Effector CD8-positive, alpha-beta T cell (primary cell): ENCODE measurements at places on chromosomes 6 and 20.

DNA sequence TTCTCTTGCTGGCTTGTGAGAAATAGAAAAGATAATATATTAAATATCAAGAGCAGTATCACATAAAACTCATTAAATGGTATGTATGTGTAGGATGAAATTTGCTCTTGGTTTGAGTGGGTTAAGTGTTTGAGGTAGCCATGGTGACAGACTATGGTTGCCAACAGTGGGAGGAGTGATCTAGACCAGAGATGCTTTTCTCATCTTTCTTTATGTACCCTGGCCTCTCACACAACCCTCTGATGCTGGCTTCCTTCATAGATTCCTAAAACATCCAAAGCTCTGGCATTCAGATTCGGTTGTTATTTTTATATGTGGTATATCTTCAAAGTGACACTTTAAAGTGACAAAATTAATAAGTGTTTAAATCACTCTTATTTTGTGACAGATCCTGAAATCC lies 9.0 kb upstream of the MLIP start:
- DNase-seq = no peak

DNA sequence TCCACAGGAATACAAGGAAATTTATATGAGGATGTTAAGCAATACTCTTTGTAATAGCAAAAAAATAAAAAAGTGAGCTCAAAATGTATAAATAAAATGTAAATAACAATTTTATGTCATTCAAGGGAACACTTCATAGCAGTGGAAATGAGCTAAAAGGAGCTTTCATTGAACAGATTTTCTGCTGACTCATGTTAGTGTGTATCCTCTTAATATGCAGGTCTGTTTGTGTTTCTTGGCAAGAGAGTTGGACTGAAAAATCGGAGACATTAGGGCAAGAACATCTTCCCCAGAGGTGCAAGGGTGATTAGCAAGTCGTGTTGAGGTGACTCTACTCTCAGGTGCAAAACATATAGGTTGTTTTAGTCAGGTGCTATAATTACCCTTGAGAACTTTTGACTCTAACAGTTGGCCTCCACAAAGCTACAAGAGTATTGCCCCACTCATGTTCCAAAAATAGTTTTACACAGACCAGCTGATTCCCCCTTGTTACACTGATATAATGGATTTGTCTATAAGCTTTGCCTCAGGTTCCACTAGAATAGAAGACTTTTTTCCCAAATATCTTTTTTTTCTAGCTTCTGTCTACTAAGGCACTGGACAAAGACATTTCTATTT lies 702.9 kb downstream of the TENT5A start:
- DNase-seq = no peak

DNA sequence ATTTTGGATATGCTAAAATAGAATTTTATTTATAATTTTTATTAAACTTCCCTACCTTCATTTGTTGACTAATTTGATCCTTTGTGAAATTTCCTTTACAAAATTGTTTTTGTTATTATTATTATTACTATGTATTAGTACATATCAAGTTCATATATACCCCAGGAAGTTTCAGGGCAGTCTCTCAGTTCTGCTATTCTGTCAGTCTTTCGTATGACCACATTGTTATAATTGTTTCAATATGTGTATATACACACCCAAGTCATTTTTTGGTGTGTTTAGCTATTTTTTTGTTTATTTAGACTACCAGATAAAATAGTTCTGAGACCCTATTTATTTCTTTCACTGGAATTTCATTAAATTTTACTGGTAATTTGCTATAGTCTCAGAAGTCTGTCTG lies 72.1 kb downstream of the NKAIN2 start:
- DNase-seq = no peak

DNA sequence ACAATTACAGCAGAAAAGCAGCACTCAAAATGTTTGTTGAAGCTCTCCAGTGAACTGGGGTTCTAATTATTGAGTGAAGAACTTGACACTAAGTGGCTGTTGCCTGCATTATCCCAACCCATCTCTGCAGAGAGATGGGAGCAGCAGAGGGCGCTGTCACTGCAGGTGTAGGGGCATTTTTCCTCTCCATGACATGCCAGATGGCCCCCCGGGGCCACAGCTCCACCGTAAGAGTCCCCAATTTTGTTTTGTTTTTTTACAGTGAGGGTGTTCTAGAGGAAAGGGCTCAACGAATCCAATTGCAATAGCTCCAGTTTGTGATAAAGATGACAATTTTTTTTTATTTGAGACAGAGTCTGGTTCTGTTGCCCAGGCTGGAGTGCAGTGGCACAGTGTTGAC lies 1.9 kb upstream of the FUCA2 start:
- no peak for DNase-seq

DNA sequence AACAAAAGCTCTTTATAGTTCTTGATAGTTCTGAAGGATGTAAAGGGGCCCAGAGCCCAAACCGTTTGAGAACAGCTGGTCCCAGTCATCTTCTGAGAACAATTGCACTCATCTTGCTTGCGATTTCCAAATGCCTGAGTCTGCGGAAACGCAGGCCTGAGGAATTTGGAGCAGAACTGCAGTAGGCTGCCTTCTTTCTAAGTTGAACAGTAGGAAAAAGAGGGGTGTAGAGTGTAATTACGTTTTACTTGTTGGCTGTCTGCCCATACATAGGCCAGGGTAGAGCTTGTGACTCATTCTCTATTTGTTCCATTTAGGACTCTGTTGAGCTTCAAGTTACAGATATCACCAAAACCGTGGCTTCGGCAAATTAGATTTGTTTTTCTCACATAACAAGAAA lies 42.0 kb upstream of the KIF16B start:
- DNase-seq = no peak

- no peak for DNase-seq
Observed at GRCh38 chr6:166809721-166810120, 146.6 kb downstream of the RNASET2 start.

DNA sequence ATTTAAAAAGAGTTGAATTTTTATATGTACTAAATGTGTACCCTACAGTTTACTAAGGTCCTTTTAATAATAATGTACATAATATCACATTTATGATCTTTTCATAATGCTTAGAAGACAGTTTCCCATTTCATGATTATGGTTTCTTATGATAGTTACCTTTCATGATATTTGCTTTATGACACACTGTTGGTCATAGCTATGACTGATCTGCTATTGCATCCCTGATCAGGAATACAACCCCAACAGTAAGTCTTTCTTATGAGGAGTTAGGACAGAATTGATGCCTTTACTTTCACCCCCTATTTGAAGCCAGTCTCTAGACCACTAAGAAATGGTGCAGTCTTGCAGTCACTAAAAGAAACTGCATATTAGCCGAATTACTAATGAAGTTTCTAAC lies 31.0 kb downstream of the LCA5 start:
- no peak for DNase-seq

- DNase-seq = no peak
Observed at GRCh38 chr6:135906542-135906941, 55.0 kb downstream of the PDE7B start.

- no peak for DNase-seq
Observed at GRCh38 chr6:126812651-126813050, 305.8 kb upstream of the RSPO3 start.

DNA sequence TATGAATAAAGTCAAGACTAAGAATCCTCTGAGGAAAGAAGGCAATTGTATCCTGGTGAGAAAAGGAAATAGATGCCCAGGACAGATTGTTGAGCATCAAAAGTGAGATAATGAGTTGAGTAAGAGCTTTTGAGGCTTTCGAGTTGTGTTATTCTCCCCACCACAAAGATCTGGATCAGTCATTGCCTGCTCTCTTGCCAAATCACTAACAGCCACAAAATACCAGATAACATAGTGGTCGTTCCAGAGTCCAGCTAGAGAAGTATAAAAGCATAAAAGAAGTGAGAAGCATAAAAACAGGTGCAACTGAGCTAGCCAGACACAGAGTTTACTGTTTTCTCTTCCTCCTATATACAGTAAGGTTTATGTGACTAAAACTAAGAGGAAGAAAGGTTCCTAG lies 4.9 kb downstream of the SPINT4 start:
- no peak for DNase-seq

- DNase-seq = no peak
Observed at GRCh38 chr6:107360476-107360875, 98.9 kb downstream of the PDSS2 start.

DNA sequence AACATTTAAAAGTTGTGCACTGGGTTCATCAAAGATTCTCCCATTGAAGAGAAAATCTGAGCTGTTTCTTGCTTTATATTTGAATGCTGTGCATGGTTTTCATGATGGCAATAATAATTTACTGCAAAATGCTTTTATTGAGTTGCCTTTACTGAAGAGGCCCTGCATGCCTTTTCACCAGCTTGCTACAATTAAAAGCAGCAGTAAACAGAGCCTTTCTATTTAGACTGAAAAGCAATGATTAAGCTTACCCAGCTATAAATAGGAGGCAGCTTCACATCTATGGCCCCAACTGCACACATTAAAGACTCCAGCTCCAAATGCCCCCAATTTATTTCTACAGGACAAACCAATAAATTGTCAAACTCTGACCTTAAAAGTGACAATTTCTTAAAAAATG lies 70.3 kb downstream of the ANKEF1 start:
- no peak for DNase-seq

DNA sequence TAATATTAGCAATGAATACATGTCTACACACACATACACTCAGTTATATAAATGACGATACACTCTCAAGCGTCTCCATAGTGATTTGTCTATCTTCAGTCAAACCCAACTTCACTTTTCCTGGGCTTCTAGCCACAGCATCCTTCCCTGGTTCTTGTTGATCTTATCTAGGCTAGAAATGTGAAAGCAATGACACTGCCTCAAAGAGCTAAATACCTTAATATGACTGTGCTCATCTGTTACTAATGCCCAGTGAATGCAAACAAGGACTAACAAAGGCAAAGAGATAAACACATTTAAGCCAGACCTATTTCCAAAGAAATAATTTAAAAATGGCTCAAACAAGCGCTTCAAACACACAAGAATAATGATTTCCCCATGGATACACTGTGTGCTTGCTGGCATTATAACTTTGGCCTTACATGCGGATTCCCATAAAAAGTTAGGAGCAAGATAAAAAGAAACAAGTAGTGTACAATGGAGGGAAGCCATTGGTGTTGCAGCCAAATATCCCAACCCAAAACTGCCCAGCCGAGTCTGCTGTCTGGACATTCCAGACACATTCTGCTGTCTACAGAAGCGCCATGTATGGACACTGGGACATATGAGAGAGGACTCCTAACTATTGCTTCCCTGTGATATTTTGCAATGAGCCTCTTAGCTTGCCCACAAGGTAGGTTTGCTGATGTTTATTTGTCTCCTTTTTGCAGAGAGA lies 19.5 kb upstream of the DAAM2 start:
- no peak for DNase-seq

GRCh38 chr6:41200901-41201763 lies at the start of gene TREML2:
Gene TREML2 (minus strand): TSS chr6:41201149. CDS start chr6:41201008, 141 bp downstream.
- no peak for DNase-seq

GRCh38 chr6:142055219-142055618 lies 77.5 kb upstream of the GJE1 start:
- no peak for DNase-seq

- DNase-seq = no peak
Observed at GRCh38 chr20:50224531-50225255, 34.1 kb downstream of the CEBPB start.

DNA sequence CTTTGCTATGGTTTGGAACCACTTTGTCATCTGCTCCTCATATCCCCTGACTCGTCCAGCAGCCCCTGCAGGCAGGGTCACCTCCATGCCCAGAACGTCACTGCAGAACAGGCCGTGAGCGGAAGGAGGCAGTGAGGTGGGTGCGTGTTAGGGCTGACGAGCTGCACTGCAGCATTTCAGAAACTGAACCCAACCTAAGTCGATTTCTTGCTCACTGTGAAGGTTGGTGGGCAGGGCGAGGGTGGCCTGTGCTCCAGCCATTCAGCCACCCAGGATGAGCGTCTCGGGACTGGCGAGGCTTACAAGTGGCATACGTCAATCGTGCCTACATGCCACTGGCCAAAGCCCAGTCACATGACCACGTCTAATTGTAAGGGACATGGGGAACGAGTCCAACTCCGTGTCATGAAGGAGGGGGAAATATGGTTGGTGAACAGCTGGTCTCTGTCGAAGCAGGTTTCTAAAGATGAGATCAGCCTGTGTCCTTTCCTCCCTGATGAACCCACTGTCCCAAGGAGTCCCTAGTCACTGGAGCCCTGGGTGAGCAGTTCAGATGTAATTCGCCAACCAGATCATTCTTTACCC lies 289.1 kb downstream of the TAF4 start:
- no peak for DNase-seq

- no peak for DNase-seq
Observed at GRCh38 chr6:109393886-109394281, 11.6 kb upstream of the CD164 start.

GRCh38 chr20:33172781-33173180 lies 4.8 kb downstream of the BPIFA2 start:
- DNase-seq = no peak

DNA sequence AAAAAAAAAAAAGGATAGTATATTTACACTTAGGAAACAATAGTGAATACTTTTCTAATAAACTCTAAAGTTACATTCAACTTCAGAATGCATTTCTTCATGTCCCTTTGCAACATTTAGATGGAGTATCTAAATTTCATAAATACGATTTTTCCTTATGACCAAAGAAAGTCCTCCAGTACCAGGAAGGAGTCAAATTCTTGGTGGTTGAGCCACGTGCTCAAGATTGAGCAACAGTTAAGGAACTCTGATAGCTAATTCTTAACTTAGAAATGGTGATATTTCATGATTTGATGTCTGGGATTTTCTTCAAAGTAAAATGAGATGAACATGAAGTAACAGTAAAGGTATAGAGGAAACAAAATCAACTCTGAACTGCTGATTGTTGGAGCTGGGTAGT lies 92.7 kb downstream of the SASH1 start:
- DNase-seq = no peak
